ENCODE measurements at places on chromosomes 2 and 18.

- no peak for DNase-seq
These were observed 774.3 kb upstream of the HS6ST1 start for GRCh38 chr2:129092956-129093355.

DNA sequence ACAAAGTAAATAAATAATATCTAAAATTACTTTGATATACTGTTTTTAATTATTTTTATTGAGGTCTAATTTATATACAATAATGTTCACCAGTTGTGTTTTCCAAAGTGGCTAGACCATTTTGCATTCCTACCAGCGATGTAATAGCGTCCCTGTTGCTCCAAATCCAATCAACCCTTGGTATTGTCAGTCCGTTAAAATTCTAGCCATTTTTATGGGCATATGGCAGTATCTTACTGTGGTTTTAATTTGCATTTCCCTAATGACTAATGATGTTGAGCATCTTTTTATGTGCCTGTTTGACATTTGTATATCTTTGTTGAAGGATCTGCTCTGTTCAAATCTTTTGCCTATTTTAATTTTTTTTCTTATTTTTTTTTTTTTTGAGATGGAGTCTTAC, 185.0 kb downstream of the PRPF40A start:
- no peak for DNase-seq

DNA sequence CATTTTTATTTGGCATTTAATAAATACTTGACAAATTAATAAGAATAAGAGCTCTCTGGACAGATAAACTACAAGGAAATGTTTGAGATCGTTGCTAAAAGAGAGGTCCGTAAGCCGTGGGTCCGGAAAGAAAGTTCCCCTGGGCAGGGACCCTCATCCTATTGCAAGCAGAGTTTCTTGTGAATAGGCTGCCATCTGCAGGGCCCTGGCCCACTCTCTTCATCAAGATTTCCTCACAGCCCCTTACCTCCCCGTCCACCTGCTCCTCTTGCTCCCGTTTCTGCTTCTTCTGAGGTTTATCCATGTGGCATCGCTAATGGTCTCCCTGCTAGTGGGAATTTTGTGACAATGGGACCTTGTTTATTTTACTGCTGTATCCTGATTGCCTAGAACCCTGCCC, 30.1 kb upstream of the MC5R start:
- no peak for DNase-seq

DNA sequence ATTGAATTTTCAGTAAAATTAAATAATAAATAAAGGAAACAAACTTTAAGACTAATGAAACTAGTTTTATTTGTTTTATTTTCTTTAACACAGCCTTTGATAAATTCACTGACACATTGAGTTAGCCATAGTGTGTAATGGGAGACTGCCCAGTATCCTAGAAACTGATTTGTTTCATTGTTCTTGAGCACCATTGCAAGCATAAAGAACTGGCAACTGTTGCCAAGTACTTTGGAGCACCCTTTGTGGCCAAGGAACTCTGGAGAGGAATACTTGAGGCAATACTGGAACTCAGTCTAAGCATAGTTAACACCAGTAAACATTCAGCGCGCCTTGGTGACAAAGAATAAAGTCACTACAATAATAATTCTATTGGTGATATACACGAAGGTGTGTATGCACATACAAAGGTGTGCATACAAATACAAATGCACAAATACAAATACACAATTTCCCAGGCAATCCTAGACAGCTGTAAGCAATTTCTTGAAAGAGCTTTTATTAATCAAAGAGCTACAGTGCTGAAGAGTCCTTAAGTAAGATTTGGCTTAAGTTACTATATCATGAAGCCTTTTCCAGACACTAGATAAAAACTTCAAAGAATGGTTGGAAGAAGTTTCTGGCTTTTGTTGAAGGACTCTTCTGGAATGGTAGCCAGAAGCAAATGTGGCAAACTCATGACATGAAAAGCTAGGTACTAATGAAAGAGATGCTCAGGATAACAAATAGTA, 1371.2 kb downstream of the LRP1B start:
- DNase-seq: no peak

DNA sequence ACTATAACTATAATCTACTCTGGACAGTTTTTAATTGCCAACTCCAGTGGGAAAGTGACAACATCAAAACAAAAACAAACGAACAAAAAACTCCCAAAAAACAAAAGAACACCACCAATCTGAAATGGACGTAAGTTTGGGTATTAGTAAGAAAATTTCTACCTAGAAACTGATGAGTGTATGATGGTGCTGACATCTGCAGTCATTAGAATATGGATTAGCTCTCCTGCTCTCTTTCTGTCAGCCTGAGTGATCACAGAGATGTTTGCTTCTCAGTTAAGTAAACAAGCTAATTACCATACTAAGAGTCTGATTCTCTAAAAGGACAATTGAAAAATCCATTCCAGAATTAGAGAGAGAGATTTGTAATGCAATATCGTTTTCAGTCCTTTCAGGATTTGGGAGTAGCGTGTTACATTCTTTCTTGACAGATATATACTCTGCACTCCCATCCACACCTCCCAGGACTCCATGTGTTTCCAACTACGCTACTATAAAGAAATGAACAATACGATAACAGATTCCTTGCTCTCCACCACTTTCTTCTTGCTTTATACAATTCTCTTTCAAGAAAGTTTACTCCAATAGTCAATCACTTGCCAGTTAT, 1347.4 kb upstream of the PIK3C3 start:
- DNase-seq: no peak

DNA sequence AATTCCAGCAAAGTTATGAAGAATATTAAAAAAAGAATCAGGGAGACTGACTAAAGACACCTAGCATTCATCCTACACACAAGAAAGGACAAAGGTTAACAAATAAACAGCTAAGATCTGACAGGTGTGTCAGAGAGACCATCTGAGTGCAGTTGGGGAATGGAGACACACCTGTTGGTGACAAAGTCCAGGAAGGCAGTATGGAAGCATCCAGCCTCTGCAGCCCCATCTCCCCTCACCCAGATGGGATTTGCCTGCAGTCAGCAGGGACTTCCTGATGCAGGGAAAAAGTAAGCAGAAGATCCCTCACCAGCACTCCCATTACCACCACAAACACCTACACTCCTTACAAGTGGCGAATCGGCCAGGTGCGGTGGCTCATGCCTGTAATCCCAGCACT, 37.9 kb downstream of the USP34 start:
- DNase-seq: no peak

- DNase-seq: no peak
These were observed 13.3 kb downstream of the SULT1C3 start for GRCh38 chr2:108253106-108253505.

DNA sequence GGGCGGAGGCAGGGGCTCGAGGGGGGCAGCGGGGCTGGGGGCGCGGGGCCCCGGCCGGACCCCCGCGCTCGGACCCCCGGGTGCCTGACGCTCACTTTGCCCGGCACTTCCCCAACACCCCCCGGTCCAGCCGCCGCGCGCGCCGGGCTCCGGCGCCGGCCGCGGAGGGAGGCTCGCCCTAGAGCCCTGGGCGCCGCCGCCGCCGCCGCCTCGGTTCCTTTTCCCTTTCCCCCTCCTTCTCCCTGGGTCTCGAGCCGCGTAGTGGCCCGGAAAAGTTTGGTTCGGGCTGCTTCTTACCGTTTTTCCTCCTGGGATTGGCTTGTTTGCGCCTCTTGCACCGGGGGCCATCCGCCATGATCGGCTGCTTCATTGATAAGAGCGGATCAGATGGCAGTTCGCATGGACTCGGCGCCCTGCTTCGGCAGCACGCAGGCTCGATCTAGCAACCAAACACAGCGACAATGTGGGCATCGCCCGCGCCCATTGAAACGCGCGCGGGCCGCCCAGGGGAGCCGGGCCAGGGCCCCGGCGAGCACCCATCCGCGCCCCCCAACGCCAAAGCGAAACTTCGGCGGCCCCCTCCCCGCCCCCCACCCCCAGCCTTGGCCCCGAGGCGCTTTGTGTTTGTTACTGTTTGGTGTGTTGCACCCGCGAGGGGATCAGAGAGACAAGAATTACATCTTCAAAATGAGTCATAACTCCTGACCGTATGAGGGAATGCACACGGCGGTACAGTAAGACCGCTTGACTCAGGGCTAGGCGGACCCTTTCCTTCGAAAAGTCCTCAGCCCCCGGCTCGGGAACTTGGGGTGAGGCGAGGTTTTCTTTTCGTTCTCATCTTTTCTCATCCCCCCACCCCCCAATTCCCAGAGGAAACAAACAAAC, 2.7 kb downstream of the ZEB2 start:
- peak; percentile 70 for DNase-seq

DNA sequence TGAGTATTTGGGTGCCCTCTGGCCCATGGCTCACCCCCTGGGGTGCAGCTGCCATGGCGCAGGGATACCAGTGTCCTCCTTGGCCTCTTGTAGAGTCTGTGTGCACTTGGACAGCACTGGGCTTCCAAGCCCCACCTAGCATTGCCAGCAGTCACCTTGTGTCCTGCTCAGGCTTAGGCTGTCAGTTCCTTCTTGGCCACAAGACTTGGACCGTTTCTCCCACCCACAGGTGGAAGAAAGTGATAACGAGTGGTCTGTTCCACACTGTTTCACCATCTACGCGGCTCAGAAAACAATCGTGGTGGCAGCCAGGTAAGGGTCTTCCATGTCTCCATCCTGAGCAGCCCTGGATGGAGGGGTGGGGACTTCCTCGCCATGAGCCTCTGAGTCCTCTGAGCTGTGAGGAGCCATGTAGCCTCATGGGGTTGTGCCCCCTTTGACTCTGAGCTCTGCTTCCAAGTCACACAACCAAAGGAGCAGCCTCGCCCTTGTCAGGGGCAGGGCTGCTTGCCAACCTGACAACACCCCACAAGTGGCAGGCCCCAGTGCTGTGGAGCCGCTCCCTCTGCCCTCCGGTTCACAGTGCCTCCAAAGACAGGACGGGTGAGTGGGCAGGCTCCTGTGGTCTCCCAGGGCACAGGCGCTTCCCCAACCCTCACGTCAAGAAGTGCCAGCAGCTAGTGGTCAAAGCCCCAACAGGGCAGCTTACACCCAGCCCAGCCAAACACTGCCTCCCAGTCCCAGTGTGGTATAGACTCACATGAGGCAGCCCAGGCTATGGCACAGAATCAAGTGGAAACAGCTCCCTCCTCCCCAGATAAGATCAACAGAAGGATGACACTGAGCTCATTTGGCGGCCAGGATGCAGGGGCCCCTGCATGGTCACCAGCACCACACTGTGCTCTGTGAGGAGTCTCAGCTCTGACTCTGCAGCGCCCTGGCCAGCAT, 18.4 kb downstream of the STK25 start:
- no peak for DNase-seq

DNA sequence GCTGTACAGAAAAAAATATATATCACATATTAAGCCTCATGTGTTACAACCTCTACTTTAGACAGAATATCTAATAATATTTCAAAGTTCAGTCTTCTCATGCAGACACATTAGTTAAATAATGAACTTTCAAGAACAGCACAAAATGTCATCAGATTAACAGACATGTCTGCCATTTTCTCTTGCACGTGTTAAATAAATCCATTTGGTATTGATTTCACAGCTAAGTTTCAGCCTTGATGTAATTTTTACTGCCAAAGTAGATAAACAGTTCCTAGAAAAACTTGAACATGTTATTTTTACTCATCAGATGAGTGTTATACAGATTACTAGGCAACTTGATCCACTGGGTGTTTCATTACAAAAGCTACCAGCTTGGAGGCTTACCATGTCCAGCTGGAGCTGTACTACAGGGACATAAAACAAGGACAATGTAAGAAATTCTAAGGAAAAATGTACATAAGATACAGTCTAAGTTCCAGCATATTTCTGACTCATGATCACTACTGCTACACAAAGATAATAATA, 290.7 kb upstream of the DDX18 start:
- no peak for DNase-seq

GRCh38 chr2:37794717-37795116, 123.3 kb upstream of the CDC42EP3 start:
- no peak for DNase-seq

DNA sequence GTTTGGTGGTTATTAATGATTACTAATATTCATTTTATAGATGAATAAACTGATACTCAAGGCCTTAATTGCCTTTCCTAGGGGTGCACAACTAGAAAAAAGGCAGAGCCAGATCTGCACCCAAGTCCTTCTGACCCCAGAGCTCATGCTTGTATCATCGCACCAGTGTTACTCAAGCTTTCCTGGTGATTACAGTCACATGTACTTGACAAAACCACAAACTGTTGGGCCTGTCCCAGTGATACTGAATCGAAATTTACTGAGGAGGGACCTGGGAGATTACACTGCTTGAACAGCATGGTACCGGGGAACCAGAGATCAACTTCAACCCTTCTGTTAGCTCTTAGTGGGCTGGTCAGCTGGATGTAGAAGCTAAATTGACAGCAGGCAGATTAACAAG, 33.7 kb downstream of the FASTKD2 start:
- DNase-seq: no peak

GRCh38 chr2:35933031-35933430, 422.5 kb upstream of the CRIM1 start:
- DNase-seq: no peak

DNA sequence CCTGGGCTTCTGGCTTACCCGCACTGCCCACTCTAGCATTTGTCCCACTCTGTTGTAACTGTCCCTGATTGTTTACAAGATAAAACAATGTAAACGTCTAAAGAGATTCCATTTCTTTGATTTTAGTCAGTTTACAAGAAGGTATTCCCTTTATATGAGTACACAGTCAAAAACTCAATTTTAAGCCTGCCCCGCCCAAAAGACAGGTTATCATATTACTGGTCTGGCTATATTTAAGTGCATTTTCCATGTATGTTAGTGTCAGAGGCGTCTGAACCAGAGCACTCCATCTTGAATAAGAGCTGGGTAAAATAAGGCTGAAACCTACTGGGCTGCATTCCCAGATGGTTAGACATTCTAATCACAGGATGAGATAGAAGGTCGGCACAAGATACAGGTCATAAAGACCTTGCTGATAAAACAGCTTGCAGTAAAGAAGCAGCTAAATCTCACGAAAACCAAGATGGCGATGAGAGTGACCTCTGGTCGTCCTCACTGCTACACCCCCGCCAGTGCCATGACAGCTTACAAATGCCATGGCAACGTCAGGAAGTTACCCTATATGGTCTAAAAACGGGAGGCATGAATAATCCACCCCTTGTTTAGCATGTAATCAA, 15.0 kb downstream of the GPR45 start:
- no peak for DNase-seq

GRCh38 chr2:238865015-238865719, 17.3 kb downstream of the TWIST2 start:
- no peak for DNase-seq

DNA sequence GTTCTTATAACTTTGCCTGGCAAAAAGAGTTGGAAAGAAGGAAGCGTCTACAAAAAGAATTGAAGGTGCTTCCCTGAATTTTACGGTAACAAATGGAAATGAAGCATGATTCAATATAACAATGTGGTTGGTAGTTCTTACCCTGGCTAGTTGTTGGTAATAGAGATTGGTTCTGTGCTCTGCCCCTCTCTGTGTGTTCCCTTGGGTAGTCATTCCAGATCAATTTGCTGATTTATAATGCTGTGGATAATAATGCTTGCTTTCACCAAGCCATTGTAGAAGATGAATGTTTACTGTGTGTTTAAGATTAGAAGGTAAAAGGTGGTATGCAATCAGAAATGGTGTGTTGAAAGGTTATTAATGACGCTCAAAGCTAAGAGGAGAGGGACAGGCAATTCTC, 577.8 kb upstream of the NXPH2 start:
- no peak for DNase-seq

Data from CD4-positive, alpha-beta T cell treated with Interleukin-10 for 1 hour (primary cell).